Bronchus fibroblast of lung (primary cell): ENCODE measurements at places on chromosomes 2 and 18. TPM values are rescaled to one million over a fixed set of nuclear protein-coding genes. Genes with fewer than 3 reads are reported as not detected.

OTOF gene
- total RNA-seq, result not detected in 2 replicates

OR6B2 gene
- not detected in 2 replicates for total RNA-seq

CLIP4 gene
- 14.7 and 18.0 TPM in 2 replicates for total RNA-seq

NMUR1 gene
- not detected in 2 replicates for total RNA-seq

ANKRD62 gene
- total RNA-seq, result not detected in 2 replicates

ASTL gene
- total RNA-seq, result not detected in 2 replicates

ACMSD gene
- not detected in 2 replicates for total RNA-seq

GATA6 gene
- 9.8 and 10.9 TPM in 2 replicates for total RNA-seq

KLHL41 gene
- total RNA-seq, result 0.30 and 0.34 TPM in 2 replicates

GBX2 gene
- total RNA-seq, result not detected in 2 replicates

RMDN2 gene
- total RNA-seq, result 2.4 and 2.5 TPM in 2 replicates

XDH gene
- total RNA-seq, result 0.17 and 0.30 TPM in 2 replicates

NCKAP5 gene
- under 0.01 and 0.15 TPM in 2 replicates for total RNA-seq

GPR39 gene
- 2.4 and 3.7 TPM in 2 replicates for total RNA-seq

FBXO41 gene
- total RNA-seq, result 1.6 and 1.7 TPM in 2 replicates

ZNF385B gene
- not detected in 2 replicates for total RNA-seq

PTPRM gene
- total RNA-seq, result 15.8 and 17.1 TPM in 2 replicates

MYCN gene
- total RNA-seq, result not detected in 2 replicates

KIAA2012 gene
- not detected in 2 replicates for total RNA-seq

GTF2A1L gene
- 0.34 and 0.45 TPM in 2 replicates for total RNA-seq

ATP9B gene
- 7.0 and 9.6 TPM in 2 replicates for total RNA-seq

VWC2L gene
- not detected in 2 replicates for total RNA-seq

TGFA gene
- total RNA-seq, result not detected in 2 replicates

ME2 gene
- total RNA-seq, result 39.5 and 42.4 TPM in 2 replicates

SMYD1 gene
- not detected in 2 replicates for total RNA-seq

ICOS gene
- not detected in 2 replicates for total RNA-seq

SLC11A1 gene
- total RNA-seq, result under 0.01 and 0.30 TPM in 2 replicates

LCLAT1 gene
- total RNA-seq, result 11.1 and 16.8 TPM in 2 replicates

TRIB2 gene
- 18.9 and 20.0 TPM in 2 replicates for total RNA-seq

HOXD12 gene
- total RNA-seq, result not detected in 2 replicates

SPP2 gene
- total RNA-seq, result not detected in 2 replicates

CHST9 gene
- total RNA-seq, result not detected in 2 replicates

ERCC3 gene
- 27.2 and 29.0 TPM in 2 replicates for total RNA-seq

SIX3 gene
- not detected in 2 replicates for total RNA-seq

GALR1 gene
- not detected in 2 replicates for total RNA-seq

RAB6C gene
- not detected in 2 replicates for total RNA-seq

BOLL gene
- not detected in 2 replicates for total RNA-seq

SGO2 gene
- 14.7 and 23.2 TPM in 2 replicates for total RNA-seq

UGT1A3 gene
- not detected in 2 replicates for total RNA-seq

GNLY gene
- not detected in 2 replicates for total RNA-seq

SS18 gene
- 73.1 and 129 TPM in 2 replicates for total RNA-seq

CFAP65 gene
- not detected in 2 replicates for total RNA-seq

UPP2 gene
- total RNA-seq, result not detected in 2 replicates

SAG gene
- not detected in 2 replicates for total RNA-seq

DSG1 gene
- total RNA-seq, result not detected in 2 replicates

CCDC74A gene
- total RNA-seq, result 14.6 and 15.5 TPM in 2 replicates

CHRND gene
- not detected in 2 replicates for total RNA-seq
